ENCODE measurements at places on chromosomes 7 and 10.
A peak's percentile ranks its signal among the peaks of the same experiment; 100 is the strongest.

GRCh38 chr10:131280101-131280500 lies 31.4 kb downstream of the TCERG1L start:
- DNase-seq: no peak

- DNase-seq: no peak
These were observed 323.4 kb downstream of the PARD3 start for GRCh38 chr10:34491678-34492077.

DNA sequence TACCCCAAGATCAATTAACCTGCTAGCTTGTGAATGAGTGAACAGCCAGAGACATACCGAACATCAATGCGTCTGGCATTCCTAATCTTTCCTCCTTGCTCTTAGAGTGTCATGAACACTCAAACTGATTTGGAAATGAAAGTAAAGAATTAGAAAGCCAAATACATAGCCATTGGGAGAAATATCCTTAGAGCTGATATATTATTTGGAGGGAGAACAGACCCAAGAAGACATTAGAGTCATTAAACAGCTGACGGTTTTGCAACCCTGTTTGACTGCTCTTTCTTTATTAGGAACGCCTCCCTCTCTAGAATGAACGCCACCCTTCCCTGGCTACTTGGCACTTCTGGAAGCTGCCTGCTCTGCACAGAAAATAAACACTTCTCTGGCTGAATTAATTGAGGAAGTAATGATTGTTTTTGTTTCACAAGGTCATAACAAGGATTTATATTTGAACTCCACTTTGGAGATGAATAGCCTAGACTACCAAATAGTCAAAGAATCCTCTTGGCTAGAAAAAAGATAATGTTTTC lies 42.8 kb downstream of the CTTNBP2 start:
- DNase-seq: no peak

DNA sequence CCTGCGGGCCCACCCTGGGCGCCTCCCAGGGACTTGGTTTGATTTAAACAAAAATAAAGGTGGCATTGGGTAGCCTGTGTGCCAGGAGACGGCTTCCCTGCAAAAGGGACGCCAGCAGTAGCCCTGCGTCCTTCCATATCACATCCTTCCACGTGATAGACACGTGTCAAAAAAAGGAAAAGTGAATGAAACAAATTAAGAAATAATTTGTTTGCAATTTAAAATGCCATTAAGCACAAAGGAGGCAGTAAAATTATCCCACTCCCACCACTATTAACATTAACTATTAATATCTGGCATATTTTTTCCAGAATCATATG lies 7.6 kb downstream of the TACR2 start:
- DNase-seq: no peak

GRCh38 chr7:144854839-144855424 lies 19.1 kb upstream of the TPK1 start:
- DNase-seq: peak; percentile 4

DNA sequence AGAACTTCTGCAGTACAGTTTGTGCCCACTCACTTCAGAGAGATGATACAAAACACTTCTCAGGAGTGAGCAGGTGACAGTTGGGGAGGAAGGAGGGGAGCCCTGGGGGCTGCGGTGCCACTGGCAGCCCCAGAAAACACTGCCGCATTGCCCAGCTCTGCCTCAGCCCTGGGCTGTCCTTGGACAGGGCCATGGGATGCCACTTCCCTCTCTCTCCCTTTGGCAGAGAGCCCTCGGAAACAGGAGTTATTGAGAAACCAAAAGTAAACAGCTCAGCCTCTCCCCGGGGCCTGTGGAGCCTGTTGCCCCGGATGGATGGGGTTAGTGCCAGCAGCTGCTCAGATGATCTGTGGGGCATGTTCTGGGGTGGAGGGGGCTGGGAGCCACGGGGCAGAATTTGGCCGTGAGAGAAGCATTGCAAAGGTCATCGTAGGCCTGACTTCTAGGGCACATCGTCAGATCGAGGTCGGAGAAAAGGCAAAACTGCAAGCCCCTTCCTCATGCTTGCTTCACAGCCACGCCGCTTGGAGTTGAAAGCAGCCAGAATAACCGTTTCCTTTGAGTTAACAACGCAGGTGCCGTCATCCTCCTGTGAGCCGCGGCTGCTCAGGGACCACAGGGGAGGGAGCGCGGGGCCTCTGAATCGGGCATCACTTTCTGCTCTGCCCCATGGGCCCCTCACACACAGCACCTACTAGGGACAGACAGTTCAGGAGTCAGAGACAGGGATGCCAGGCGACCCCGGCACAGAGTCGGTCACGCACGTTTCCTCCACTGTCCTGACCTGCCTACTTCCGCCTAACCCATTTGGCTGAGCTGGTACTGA lies 256.4 kb downstream of the CAMK1D start:
- peak; percentile 32 for DNase-seq

GRCh38 chr7:130732980-130733930 lies 752 bp downstream of the KLF14 start:
- no peak for DNase-seq

- DNase-seq: no peak
These were observed 4.2 kb downstream of the LRRC27 start for GRCh38 chr10:132336064-132336746.

DNA sequence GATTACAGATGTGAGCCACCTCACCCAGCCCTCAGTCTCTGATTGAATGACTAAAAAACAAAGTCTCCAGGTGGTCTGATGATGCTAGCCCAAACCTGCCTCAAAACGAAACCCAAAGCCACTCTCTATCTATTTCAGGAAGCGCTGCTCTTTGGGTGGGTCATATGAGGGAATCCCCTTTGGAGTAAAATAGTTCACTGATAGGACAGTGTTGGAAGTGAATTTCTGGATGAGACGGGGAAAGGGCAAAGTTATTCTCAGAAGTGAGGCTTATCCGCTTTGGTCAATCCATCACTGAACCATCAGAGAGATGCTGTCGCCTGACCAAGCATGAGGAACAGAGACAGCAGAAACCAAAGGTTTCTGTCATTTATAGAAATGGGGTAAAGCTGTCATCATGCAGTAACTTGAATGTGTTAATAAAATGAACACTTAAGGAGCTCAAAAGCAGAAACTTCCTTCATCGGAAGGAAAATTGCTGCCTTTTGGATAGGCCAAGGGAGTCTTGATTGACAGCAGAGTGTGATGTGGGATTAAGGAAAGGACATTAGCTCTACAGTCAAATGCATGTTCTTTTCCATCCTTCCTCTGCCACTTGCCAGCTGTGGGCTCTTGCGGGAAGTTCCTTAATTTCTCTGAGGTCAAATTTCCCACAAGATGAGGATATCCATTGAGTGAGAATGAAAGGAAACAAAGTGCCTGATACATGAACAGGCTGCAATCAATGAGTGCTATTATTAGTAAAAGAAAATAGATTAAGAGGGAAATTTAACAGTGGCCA lies 64.9 kb upstream of the C1QL3 start:
- no peak for DNase-seq

- DNase-seq: no peak
These were observed 35.5 kb downstream of the IKZF1 start for GRCh38 chr7:50339990-50340500.

DNA sequence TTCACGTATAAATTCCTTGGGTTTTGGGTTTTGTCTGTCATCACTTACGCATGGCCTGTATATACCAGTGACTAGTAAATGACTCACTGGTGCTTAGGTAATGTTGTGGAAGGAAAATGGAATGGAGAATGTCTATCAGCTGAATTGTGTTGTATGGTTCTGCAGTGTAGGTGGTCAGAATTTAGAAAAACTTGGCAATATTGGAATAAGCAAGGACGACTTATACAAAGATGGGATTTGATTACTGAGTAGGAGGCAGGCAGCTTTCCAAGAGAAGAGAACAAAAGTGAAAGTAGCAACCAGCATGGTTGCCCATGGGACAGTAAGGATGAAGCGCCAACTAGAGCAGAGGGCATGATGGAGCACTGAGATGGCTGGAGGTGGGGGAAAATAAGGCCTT lies 168.6 kb upstream of the CSTF2T start:
- peak; percentile 86 for DNase-seq

GRCh38 chr7:105655067-105655466 lies 73.8 kb upstream of the EFCAB10 start:
- peak; percentile 24 for DNase-seq

- DNase-seq: no peak
These were observed 301.5 kb downstream of the FZD1 start for GRCh38 chr7:91565499-91566401.

GRCh38 chr10:16995867-16996529 lies 133.6 kb downstream of the CUBN start:
- no peak for DNase-seq

DNA sequence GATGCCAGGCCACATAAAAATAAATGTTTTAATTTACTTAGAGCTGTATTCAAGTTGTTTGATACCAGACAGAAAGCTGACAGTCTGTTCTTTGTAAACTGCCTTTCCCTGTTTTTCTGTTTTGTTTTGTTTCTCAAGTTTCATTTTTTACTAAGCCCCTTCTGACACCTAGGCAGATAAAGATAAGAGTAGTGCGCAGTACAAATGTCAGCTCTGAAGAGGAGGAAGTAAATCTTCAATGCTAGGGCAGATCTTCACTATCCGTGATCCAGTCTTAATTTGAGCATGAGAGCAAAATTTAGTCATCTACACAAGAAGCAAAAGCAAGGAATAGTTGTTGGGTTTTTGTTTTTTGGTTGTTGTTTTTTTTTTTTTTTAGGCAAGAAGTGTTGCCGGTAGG lies 27.3 kb downstream of the MTURN start:
- DNase-seq: no peak

DNA sequence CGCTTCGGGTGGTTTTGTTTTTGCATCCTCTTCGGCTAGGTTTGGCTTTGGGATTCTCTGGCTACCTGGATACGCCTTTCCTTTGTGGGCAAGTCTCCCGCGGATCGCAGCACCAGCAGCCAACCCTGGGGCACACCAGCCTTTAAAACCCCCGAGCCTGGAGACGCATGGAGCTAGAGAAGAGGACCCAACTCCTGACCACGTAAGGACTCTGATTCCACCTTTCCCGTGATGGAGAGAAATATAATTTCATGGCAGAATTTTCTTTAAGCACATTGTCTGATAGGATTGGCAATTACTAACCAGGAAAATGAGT lies 535.4 kb upstream of the GALNT17 start:
- no peak for DNase-seq

DNA sequence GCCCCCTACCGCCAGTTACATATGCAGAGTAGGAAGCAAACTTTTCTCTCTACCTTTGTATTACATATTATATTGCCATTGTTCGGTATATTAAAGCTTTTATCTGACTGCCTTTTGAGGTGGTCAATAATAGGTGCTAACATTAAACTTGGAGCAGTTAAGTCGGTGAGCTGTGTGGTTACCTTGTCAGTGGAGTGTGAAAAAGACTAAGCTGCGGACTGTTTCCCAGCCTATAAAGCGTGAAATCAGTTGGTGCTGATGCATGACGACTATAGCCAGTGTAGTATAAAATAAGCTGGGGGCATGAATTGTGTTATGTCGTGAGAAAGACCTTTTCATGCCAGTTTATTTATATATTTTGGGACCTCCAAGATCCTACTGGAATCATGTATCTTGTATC lies 33.7 kb downstream of the R3HCC1L start:
- DNase-seq: no peak

DNA sequence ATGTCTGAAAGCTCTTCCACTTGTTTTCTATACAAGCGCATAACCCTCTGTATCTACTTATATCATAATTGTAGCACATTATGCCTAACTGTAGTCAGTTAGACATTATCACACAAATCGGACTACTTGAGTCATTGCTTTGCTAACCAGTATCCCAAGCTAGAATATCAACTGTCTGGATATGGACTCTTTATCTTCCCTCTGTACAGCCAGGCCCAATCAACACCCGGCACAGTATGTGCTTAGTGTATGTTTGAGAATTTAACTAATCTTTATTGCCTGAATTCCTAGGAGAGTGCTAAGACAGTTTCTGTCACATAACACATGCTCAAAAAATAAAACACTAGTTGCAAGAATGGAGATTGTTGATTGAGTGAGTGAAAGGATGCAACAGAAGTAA lies 211.2 kb downstream of the ARL4A start:
- DNase-seq: no peak
